ENCODE measurements at places on chromosomes 7 and 10.

DNA sequence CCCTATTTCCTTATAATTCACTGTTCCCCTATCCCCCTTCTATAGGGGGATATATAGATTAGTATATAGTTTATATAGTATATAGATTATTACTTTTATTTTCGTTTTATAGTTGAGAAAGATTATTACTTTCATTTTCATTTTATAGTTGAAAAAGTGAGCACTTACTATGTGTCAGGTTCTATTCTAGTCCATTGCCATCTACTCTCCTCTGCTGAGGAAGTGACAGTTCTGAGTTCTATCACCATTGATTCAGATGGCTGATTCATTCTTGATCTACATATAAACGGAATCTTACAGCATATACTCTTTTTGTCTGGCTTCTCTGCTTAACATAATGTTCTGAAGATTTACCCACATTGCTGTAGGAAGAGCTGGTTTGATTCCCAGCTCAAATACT, 20.7 kb upstream of the CAV2 start:
- no peak for DNase-seq

DNA sequence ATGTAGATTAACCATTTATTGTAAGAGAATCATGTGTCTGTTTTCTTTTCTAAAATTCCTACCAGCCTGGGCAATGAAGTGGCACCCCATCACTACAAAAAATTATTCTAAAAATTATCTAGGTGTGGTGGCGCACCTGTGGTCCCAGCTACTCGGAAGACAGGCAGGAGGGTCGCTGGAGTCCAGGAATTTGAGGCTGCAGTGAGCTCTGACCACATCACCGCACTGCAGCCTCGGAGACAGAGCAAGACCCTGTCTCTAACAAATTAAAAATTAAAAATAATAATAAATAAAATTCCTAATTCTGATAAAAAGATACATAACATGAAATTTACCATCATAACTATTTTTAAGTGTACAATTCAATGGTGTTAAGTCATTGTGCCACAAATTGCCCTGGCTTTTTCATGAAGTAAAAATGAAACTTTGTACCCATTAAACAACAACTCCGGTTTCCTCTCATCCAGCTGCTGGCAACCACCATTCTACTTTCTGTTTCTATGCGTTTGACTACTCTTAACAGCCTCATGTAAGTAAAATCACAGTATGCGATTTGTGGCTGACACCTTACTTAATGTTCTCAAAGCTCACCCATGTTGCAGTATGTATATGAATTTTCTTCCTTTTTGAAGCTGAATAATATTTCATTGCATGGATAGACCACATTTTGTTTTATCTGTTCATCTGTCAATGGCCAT, 20.6 kb upstream of the USP6NL start:
- no peak for DNase-seq

DNA sequence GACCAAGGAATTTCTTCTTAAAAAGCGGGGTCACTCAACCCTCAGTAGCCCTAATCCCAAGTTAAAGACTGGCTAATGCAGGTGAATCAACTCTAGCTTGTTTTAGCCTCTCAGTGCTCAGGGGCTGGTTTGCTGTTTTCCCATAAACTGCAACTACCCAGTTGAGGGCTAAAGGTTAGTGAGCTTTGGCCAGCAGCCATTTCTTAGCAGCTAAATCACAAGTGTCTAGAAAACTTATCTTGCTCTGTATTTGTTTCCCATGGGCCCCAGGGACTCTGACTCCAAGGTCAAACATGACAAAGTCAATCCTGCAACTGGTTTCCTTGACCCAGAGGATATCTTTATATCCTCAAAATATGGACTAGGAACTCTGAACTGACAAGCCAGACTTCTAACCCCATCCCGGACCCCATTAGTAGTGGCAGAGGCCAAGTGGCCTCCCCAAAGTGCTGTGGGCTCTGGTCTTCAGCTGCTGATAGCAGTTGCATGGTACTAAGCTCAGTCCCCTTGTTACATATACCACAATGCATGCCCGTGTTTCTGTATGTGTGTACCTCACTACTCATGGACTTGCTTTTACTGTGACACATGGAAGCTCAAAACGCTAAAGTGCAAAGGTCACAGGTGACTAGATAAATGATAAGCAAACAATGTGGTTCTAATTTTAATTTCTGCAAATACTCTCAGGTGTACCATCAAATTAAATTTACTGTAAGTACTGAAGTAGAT, 793.0 kb upstream of the IGFBP3 start:
- DNase-seq = no peak

DNA sequence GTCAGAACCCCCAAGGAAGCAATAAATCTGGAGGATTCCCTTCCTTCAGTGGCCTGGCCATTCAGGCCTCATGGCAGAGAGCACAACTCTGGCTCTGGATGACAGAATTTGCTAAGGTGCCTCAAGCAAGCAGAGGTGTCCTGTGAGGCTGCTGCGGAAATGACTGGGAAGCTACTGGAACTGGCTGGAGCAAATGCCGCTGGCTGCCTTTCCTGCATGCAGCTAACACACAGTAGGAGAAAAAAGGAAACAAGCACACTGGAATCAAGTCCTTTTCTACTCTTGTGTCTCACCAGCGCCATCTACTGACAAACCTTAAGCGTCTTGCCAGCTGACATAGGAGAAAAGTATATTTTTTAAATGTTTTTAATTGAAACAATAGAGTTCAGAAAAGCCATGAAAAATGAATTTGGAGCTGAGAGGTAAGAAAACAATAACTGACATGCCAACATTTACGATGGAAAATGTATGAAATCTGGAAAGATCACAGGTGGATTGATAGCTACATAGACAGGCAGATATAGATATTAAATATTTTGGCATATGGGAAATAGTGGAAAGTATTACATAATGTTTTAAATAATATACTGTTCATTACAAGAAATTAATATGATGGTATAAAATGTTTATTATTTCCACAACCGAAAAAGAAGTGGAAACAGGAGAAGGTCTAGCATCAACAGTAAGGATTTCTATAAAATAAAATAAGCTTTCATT, 951.6 kb downstream of the ANKRD7 start:
- no peak for DNase-seq

- no peak for DNase-seq
These were observed 70.0 kb upstream of the AGBL3 start for GRCh38 chr7:134916171-134916883.

DNA sequence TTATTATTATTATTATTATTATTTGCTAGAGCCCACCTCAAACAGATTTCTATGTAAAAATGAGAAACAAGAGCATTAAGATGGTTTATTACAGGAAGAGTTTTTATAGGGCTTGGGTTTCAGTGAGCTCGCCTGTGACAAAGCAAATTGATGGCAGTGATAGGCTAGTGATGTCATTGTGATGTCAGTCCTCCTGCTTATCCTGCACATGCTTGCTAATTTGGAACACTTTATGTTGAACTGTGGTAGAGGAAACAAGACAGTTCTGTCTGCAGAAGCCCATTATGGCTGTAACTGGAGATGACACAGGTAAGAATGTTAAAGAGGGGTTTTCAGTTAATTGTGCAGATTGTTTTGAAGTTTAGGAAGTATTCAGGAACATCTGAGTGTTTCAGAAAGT, 68.3 kb downstream of the CREM start:
- no peak for DNase-seq

DNA sequence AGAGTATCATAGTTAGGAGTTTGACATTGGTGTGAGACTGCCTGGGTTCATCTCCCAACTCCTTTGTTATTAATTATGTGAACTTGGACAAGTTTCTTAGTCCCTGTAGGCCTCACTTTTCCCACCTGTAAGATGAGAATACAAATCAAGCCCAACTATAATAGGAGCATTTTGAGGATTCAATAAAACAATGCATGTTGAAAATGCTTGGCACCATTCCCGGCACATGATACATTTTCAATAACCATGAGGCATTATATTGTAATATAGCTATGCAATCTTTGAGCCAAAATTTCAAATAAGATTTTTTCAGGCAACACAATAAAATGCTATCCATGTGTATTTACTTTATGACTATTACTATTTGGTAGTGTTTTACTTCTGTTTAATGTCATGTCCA, 229.0 kb upstream of the SP4 start:
- DNase-seq = no peak

DNA sequence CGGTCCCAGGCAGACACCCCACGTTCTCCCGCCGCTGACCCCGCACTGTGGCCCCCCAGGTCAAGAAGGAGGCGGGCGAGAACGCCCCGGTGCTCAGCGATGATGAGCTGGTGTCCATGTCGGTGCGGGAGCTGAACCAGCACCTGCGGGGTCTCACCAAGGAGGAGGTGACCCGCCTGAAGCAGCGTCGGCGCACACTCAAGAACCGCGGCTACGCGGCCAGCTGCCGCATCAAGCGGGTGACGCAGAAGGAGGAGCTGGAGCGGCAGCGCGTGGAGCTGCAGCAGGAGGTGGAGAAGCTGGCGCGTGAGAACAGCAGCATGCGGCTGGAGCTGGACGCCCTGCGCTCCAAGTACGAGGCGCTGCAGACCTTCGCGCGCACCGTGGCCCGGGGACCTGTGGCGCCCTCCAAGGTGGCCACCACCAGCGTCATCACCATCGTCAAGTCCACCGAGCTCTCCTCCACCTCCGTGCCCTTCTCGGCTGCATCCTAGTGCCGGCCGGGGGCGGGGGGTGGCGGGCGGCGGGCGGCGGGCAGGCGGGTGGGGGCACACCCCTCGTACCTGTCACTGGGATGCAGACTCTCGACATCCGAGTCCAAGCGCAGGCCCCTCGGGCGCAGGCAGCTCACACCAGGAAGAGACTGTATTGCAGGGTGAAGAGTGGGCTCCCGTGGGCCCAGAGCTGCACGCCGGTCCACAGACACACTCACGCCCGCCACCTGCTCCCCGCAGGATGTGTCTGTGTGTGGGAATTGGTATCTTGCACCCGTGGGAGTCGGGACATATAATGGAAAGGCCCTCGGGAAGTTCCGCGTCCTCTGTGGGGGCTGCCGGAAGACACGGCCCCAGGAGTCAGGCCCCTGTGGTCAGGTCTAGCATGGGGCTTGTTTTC, 9.6 kb downstream of the MAFK start:
- DNase-seq = no peak

DNA sequence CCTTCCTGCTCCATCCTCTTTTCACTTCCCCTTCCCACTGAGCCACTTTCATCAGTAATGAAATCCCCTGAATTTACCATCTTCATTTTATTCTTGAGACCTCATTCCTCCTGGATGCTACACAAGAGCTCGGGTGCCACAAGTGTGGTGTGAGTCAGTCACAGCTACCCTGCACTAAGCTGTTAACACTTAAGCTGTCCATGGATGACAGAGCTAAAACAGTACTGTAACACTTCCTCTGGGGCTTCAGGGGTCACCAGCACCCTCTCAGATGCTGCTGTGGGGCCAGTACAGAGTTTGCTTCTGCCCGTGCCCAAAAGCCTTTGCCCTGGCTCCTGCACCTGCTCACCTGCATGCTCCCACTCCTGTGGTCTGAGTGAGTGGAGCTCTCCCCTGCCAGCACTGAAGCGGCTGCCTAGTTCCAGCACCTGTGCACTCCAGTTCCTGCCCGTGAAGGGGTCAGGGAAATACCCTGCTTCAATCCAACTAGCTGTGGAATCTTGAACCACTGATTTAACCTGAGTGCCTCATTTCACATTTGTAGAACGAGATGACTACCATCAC, 71.9 kb downstream of the POT1 start:
- DNase-seq = no peak

- no peak for DNase-seq
These were observed 171.3 kb downstream of the HECW1 start for GRCh38 chr7:43283706-43284105.

DNA sequence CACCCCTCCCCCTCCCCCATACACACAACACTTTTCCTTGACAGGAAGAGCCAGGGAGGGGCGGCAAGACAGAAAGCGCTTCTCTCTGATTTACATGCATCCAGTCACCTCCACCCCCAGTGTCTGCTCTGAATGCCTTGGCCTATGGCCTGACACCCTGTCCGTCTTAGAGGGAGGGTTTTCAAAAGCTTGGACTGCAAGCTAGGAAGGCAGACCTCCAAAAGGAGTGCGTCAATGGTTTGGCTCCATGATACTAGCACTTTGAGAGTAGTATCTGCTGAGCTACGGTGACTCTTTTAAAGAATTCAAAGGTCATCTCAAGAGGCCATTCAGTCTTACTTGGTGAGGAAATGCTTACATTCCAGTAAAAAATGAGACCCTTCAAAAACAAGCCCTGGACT, 20.3 kb upstream of the PAX2 start:
- DNase-seq = no peak

All from GOT3 (cell line).